Stimulated activated CD8-positive, alpha-beta memory T cell treated with anti-CD3 and anti-CD28 coated beads, Interleukin-4, amount 100 ng/mL, for 24 hours (primary cell): ENCODE measurements at places on chromosomes 13 and 19.
A peak's percentile ranks its signal among the peaks of the same experiment; 100 is the strongest.

- peak; percentile 48 for DNase-seq
These were observed 7.1 kb downstream of the GPR108 start for GRCh38 chr19:6730153-6730804.

DNA sequence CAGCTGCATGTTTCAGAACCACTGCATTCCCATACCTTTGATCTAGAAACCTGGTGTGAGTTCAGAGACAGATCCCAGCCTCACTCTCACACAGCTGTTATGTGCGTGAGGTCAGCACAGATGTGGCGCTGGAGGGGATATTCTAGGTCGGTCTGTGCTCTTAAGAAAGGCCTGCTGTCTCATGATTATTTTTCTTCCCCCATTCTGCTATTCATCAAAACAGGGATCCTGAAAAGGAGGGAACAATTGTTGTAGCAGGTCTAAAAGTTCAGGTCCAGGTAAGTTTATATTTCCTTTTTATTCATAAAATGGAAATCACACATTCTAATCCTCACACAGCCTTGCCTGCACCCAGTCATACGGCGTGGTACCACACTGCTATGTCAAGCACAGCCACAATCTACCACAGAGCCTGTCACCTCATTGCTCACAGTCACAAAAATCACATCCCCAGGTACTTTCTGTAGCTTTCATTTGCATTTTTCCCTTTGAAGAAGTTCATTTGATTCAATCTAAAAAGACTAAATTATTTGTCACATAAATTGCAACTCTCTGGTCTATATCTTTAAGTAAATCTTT, 867 bp downstream of the ZNF546 start:
- DNase-seq: no peak

GRCh38 chr19:53254411-53255341, at the start of gene ZNF677:
TSS of gene ZNF677 (minus strand) at chr19:53254873. CDS start at chr19:53251550, 3,323 bp downstream.
- DNase-seq: peak; percentile 77

GRCh38 chr13:39536274-39536673, 66.7 kb downstream of the LHFPL6 start:
- no peak for DNase-seq

DNA sequence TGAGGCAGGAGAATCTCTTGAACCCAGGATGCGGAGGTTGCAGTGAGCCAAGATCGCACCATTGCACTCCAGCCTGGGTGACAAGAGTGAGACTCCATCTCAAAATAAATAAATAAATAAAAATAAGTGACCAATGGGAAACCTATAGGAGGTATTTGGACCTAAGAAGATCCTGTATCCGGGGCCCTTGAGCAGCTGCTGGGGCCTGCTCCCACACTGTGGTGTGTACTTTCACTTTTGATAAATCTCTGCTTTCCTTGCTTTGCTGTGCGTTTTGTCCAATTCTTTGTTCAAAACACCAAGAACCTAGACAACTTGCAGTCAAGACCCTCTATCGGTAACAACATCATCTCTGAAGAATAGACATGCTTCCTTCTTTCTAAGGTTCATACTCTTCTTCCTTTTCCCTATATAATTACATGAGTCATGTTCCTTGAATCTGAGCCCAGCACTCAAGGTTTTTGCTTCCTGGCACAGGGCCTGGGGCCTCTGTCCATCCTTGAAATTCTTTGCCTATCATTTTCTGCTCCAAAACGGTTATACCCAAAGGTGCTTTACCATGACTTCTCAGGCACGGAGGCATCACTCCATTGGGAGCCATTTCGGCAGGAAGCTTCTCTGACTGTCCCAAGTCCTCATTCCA, 14.2 kb upstream of the PNMA8C start:
- DNase-seq: no peak
